ENCODE measurements at places on chromosomes 13 and 19. TPM values are rescaled to one million over a fixed set of nuclear protein-coding genes. Genes with fewer than 3 reads are reported as not detected.

Gene GADD45GIP1
- 22.6 TPM for total RNA-seq

Gene DBP
- 9.4 TPM for total RNA-seq

Gene ZNF560
- not detected for total RNA-seq

Gene C1QTNF9
- not detected for total RNA-seq

Gene CBLC
- total RNA-seq: 5.5 TPM

Gene CACNG6
- total RNA-seq: 8.6 TPM

Gene SHC2
- 13.2 TPM for total RNA-seq

Gene GGN
- 0.61 TPM for total RNA-seq

Gene HSPBP1
- total RNA-seq: 53.1 TPM

DNA sequence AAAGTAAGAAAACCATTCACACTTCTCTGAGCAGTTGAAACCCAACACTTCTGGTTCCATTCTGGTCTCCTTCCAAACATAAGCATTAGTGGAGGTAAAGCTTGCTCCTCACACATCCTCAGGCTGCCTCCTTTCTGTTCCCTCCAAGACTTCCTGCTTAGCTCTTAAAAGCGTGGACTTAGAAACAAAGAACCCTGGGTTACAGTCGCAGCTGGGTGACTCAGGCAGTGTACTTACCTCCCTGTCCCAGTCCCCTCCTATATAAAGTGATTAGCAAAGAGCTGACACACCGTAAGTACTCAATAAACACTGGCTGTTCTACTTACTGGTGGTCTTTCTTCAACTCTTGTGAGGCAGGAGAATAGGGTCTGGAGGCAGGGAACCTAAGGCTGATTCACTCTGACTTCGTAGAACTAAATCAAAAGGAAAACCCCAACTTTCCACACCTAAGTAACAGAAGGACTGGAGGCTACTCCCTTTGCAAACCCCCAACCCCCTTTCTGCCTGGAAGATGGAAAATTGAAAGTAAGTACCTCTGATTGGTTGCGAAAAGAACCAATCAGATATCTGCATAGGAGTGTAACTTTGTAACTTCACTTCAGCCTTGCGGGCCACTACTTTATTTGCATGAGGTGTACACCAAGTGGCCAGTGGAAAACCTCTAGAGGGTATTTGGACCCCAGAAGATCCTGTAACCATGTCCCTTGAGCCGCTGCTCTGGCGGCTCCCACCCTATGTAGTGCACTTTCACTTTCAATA, 165.4 kb downstream of the SUCLA2 start:
- no peaks in the 10 kb centered on the region for H3K4me1 ChIP-seq
- H3K36me3 ChIP-seq: no peaks in the 10 kb centered on the region
- H3K27me3 ChIP-seq: no peaks in the 10 kb centered on the region
- DNase-seq: no peak
- no peak overlapping the region for H3K4me3 ChIP-seq
- no peak overlapping the region for H3K27ac ChIP-seq

DNA sequence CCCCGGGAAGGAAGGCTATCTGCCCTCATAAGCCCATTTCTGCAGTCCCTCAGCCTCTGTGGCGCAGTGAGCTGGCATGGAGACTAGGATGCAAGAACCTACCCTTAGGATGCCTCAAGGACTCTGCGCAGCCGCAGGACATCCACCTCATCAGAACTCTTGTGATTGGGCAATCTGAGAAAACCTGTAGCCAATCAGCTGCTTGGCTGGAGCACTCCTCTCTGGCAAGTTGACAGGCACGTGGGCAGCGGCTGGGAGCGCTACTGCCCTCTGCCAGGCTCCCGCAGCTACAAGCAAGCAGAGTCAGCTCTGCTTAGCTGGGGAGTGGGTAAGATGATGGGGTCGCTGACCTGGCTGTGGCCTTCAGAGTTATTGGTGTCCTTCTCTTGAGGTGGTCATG, 1.5 kb upstream of the ECSIT start:
- peaks cover 5% of the 10 kb centered on the region for H3K4me1 ChIP-seq
- no peaks in the 10 kb centered on the region for H3K36me3 ChIP-seq
- H3K27ac ChIP-seq: no peak overlapping the region
- H3K27me3 ChIP-seq: no peaks in the 10 kb centered on the region
- peak; percentile 84 for DNase-seq

GRCh38 chr19:29636553-29637360, 28.5 kb upstream of the PLEKHF1 start:
- no peaks in the 10 kb centered on the region for H3K27me3 ChIP-seq
- no peak overlapping the region for H3K4me3 ChIP-seq
- no peaks in the 10 kb centered on the region for H3K36me3 ChIP-seq
- DNase-seq: no peak
- H3K27ac ChIP-seq: no peak overlapping the region

DNA sequence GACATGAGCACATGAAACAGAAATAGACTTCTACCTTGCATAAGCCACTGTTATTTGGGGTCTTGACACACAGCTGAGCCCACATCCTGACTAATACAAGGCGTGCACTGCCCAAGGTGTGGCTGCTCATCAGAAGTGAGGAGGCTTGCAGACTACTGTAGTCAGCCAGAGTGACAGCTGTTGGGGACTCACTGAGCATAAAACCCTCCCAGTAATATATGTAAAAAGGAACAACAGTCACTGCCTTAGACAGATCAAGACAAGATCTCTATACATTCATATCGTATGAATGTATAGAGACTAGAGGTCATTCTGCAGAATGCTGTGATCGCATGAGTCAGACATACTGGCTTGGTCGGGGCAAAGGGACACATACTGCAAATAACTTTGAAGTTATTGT, 4.1 kb upstream of the C1QTNF9B start:
- no peak overlapping the region for H3K4me3 ChIP-seq
- no peaks in the 10 kb centered on the region for H3K36me3 ChIP-seq
- DNase-seq: no peak
- no peak overlapping the region for H3K27ac ChIP-seq
- no peaks in the 10 kb centered on the region for H3K27me3 ChIP-seq
- H3K4me1 ChIP-seq: peaks cover 17% of the 10 kb centered on the region

DNA sequence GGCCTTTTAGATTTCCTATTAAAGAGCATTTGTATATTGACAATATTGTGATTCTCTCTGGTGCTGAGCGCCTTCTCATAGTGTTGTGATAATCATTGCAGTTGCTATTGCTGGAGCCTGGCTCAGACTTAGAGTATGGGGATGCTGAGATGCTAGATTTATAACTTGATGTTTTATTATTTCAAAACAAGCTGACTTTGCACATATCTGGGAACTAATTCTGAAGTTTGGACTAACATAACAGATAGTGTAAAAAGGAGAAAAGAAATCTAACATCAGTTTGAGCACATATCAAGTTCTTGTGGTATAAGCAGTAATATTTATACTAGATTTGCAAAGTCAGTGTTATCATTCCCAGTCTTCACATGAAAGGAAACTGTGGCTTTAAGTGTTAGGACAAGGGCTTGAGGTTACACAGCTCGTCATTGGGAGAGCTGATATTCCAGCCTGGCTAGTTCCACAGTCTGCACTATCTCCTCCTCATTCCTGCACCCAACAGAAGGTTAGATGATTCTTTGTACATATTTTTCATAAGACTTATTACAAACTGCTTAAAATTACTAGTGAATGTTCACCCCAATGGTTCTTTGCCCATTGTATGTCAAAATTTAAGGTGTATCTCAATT, 279.8 kb downstream of the MTUS2 start:
- no peak overlapping the region for H3K4me3 ChIP-seq
- H3K36me3 ChIP-seq: no peaks in the 10 kb centered on the region
- no peaks in the 10 kb centered on the region for H3K27me3 ChIP-seq

DNA sequence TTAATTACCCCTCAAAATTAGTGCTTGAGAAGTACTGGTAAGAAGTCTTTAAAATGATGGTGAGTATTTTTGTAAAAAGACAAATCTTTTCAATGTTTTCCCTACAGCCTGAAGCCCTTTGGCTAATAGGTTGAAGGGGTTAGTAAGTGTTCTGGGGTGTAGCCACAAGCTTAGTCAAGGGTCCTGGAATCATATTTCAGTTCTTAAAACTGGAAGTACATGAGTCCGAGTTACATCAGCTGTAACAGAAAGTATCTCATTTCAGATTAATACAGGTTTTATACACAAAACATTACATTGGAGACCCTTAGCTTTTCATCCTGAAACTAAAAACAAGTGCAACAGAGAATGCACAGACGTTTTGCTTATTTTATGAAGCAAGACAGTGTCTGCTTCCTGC, 52.7 kb upstream of the TEX29 start:
- peaks cover 9% of the 10 kb centered on the region for H3K36me3 ChIP-seq
- DNase-seq: no peak
- no peak overlapping the region for H3K4me3 ChIP-seq
- no peaks in the 10 kb centered on the region for H3K27me3 ChIP-seq

- no peak overlapping the region for H3K27ac ChIP-seq
- H3K36me3 ChIP-seq: no peaks in the 10 kb centered on the region
- no peak overlapping the region for H3K4me3 ChIP-seq
Measured at GRCh38 chr19:56750658-56751057, 79.1 kb upstream of the ZNF835 start.

DNA sequence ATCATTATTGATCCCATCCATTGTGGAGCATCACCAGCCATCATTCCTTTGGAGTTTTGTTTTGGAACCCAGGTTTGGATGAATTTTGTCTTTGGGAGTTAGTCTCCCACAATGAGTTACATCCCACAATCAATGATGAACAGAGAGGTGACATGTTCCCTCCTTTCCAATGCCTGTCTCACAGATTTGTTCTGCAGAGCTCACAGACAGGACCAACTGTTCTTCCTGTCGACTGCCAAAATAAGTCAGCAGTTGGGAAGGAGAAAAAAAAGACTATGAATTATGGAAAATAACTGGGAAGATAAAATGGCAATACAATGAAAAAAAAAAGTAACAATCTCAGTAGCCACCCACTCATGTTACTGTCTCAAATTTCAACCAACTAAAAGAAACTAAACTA, 489.1 kb downstream of the MYO16 start:
- H3K4me3 ChIP-seq: no peak overlapping the region
- H3K27me3 ChIP-seq: no peaks in the 10 kb centered on the region
- no peaks in the 10 kb centered on the region for H3K36me3 ChIP-seq
- H3K27ac ChIP-seq: no peak overlapping the region
